ENCODE measurements at places on chromosomes 5 and 9.
A peak's percentile ranks its signal among the peaks of the same experiment; 100 is the strongest.

- DNase-seq: no peak
These were observed 166.6 kb upstream of the S1PR3 start for GRCh38 chr9:88824711-88825110.

GRCh38 chr9:109640580-109641371 is 139.2 kb upstream of the PALM2AKAP2 start:
- DNase-seq: peak; percentile 34

DNA sequence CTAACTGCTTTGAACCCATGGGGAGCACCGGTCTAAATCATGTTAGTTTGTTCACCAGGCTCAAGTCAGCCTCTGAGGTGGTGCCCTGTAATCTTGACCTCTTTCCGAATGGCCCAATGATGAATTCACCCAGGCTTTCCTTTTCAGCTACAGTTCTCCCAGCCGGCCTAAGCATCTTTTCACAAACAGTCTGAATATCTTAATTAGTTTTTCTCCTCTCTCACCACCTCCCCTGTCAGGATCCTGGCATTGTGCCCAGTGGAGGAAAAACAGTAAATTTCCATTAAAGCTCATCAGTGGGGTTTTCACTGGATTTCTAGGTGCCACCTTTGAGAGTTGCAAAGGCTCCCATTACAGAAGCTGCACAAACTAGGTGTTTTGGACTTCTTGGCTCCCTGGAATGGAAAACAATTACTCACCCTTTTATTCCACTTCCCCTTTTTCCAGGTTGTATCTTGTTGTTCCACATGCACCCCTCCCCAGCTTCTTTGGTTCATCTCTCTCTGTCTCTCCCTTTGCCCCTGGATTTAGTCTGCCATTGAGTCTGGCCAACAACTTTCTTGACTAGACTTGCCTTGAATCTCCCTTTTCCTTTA is 69.4 kb upstream of the ADAMTSL1 start:
- no peak for DNase-seq

DNA sequence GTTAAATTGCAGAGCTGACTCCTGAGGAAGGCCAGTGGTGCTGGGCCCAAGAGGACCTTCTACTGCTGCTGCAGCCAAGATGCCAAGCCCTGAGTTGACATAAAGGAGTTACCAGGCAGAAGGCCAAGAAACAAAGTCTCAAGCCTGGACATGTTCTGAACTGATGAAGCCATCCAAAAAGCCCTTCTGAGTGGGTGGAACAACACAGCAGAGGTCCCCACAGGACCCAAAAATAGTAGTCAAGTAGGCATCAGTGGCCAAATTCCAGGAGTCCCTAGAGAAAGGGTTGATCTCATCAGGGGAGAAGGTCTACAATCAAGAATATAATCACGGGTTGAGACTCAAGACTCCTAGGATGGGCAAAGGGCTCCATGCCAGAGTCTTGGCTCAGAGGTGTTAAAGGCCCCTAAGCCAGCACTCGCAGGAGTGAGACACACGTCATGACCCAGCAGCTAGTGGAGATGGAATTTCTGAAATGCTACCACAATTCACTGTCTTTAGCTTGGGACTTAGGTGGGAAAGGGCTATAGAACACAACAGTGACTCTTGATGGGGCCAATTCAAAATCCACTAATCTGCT is 119.7 kb downstream of the FANCC start:
- DNase-seq: no peak

DNA sequence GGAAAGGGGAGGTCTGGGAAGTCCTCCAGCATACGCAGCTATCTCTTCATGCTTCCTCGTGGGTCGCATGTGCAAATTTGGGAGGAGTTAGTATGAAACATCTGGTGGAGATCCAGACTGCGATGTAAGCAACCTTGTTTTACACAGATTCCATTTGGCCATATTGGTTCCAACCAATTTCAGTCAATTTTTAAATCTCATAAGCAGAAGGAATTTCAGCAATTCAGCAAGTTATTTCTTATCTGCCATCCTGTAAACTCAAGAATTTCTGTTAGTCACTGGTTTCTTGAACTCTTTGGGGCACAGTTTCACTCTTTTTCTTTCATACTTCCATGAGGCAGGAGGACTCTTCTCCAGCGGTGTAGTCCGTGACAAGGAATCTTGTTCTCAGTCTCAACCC is 130.4 kb upstream of the CLINT1 start:
- no peak for DNase-seq

DNA sequence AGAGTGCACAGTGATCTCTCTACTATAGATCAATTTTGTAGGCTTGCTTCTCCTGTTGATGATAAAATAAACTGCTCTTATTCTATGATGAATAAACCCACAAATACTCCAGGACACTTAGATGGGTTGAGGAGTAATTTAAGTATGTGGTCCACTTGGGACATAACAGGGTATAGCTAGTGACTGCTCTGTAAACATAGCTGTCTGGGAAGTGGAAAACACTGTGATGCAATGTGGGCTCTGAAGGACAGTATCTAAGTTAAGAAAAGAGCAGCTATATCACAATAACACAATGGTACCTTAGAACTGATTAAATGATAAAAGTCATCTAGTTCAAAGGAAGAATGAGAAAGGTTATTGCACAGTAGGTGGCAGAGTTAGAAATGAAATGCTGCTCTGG is 294.3 kb upstream of the HAPLN1 start:
- DNase-seq: no peak

- no peak for DNase-seq
These were observed 19.4 kb downstream of the GARNL3 start for GRCh38 chr9:127283917-127284497.

GRCh38 chr5:1100664-1101574 is 10.9 kb downstream of the SLC12A7 start:
- no peak for DNase-seq

DNA sequence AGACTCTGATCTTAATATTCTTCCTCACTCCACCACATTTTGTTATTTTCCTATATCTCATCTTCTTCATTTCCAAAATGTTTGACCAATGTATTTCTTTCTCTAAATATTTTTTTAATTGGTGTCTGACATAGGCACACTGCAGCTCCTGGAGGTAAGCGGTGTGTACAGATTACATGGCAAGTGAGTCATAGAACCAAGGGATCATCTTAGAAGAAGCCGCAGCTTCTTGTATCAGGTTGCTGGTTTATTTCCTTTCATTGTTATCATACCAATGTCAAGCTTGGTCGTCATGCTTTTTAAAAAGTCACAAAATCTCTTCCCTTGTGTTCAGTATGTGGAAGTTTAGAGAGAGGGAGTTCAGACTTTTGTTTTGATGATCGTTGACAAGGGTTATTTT is 526.1 kb upstream of the CDH18 start:
- no peak for DNase-seq

- no peak for DNase-seq
These were observed 16.6 kb downstream of the HK3 start for GRCh38 chr5:176882567-176882903.

DNA sequence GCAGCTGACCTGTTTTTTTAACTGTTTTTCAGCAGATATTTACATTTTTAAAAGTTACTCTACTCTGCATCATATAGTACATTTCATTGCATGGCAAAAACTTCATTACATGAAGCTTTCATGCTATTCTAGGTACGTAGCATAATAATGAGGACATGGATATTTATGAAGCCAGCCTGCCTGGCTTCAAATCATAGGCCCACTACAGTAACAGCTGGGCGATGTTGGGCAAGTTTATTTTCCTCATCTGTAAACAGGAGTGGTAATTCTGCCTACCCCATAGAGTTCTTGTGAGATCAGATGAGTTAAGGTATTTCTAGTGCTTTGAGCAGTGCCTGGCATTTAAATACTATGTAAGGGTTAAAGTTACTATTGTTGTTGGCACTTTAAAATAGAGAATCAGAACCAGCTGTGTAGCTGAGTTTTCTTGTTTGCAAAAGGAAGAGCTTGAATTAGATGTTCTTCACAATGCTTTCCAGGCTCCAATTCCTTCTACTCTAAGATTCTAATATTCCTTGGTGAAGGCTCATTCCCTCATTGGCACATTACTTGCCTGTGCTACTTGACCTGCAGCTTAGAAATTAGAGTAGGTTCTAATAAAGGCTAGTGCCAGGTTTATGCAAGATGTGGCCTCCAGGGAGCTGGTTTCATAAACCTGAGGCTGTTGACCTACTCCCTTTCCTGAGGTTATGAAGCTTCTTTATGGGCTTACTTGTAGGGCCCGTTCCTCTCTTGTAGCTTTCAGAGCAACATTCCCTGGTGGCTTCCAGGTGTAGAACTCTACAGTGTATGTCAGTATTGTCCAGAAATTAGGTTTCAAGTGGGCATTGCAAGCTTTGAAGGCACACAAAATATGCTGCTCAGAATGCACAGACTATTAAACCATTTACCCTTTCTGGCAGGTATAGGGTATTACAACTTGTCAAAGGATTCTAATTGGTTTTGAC is 14.5 kb downstream of the ANP32B start:
- DNase-seq: no peak

DNA sequence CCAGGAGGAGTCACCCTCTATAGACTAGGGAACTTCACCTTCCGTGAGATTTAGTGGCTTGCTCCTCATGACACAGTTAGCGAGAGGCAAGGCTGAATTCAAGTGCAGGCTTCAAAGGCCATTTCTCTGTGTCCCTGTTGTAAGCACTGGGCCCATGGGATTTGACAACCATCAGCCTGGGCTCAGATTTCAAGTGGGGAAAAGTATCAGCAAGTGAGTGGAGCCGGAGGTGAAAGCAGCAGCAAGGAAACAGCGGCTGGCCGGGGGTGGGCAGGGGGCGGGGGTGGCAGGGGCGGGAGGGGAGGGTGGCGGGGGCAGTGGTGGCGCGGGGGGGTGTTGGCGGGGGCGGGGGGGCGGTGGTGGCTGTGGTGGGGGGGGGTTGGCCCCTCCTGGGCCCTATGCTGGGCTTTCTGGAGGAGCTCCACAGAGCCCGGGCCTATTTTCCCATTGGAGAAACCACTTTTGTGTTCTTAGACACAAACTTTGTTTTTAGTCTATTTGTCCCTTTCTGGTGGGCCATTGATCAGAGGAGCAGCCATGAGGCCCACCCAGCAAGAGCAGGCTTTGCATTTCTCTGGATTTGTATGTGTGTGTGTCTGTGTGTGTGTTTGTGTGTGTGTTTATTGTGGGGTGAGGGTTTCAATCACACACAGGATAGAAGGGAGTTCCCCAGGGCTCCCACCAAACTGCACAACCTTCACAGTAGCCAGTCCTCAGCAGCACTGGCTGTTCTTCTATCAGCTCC is 165.4 kb upstream of the RAI14 start:
- peak; percentile 88 for DNase-seq

- DNase-seq: no peak
These were observed 160.7 kb downstream of the PDE4D start for GRCh38 chr5:59732806-59733205.

DNA sequence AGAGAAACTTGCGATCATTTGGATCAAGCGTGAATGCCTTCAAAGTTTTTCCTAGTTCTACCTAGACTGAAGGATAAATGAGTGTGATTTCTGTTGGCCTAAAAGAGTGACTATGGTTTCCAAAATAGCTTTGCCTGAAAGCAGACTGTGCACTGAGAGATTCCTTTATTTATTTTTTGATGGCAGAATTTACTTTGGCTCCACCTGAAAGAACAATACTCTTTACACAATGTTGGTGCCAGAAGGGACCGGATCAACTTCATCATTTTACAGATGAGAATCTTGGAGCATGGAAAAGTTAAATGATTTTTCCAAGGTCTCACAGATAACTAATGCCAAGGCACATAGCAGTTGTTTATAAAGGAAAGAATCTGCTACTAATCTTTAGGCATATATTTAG is 199.6 kb downstream of the KCTD16 start:
- DNase-seq: no peak

- no peak for DNase-seq
These were observed 38.3 kb upstream of the FAM120AOS start for GRCh38 chr9:93491593-93492232.

- no peak for DNase-seq
These were observed 499 bp upstream of the FOXE1 start for GRCh38 chr9:97852399-97853055.

- no peak for DNase-seq
These were observed 211.4 kb downstream of the FSTL4 start for GRCh38 chr5:133400831-133401351.

DNA sequence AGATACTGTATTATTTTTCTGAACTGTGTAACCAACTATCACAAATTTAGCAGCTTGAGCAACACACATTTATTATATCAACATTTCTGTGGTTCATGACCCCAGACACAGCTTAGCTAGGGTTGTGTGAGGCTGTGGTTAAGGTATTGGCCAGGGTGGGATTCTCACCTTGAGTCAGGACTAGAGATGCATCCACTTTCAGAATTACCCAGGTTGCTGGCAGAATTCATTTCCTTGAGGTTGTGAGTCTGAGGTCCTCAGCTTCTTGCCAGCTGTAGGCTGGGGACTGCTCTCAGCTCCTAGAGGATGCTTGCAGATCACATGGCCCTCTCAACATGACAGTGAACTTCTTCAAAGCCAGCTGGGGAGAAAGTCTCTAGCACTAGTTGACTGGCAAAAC is 122.5 kb upstream of the RASGRF2 start:
- DNase-seq: no peak

DNA sequence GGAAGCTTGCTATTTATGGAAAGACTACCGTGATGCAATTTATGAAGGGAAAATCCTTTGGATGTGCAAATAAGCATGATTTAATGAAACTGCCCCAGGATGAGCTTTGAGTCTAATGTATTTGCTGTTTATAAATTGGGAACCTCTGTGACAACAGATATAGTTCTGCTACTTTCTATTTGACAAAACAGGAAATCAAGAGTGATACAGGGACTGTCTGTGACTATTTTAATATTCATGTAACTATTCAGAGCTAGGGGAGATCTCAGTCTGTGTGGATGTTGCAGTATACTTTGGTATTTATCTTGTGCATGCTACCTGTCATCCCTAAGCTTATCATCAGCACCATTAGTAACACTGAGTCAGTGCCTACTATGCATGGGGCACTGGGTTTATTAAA is 132.1 kb downstream of the PDZD2 start:
- no peak for DNase-seq

DNA sequence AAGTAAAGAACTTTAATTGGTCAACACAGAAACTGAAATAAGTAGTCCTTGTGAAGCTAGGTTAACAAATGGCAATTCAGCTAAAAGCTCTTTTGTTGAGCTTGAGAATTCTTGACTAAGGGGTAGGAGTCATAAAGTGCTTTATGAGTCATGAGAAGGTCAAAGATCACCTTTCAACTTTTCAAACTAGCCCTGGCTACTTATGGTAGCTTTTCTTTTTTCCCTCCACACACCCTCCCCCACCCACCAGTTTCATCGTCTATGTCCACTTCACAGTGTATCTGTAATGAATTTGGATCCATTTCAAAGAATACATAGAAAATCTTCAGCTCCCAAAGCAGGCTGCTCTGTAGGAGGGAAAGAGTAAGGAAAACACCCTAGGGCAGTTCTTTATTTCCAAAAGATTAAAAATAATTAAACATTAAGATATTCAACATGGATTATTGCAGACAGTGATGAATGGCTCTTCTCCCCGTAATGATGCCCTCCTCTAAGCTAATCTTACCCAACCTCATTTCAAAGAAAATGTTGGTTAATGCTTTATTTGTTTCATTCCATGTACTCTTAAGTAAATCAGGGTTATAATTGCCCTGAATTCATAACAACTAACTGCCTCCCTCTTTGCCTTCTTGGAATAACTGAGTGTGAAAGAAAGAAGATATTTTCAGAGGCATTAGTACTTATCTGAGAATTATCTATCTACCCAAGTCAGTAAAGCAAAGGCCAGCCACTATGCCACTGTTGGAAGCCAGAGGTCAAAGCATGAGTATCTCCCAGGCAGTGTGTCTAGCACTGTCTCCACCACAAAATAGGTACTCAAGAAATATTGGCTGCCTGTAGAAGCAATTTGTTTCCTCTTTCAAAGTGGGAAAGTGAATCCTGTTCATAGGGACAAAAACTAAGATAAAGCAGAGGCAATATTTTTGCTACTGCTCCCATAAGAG is 290.6 kb downstream of the PIK3R1 start:
- no peak for DNase-seq

GRCh38 chr5:173970878-173971650 is 17.9 kb upstream of the C5orf47 start:
- no peak for DNase-seq
